ENCODE measurements at places on chromosomes 4 and X. TPM values are rescaled to one million over a fixed set of nuclear protein-coding genes. Genes with fewer than 3 reads are reported as not detected.

- peak; percentile 45 for DNase-seq
These were observed 84.0 kb downstream of the WWC2 start for GRCh38 chr4:183182873-183183725.

- no peak for DNase-seq
These were observed 2.2 kb downstream of the MID2 start for GRCh38 chrX:107827852-107828251.

PNCK gene
- polyA plus RNA-seq = 8.4 TPM

GRCh38 chr4:172793565-172794306, 374.9 kb upstream of the GALNT7 start:
- no peak for DNase-seq

GRCh38 chr4:2954358-2955185, 8.6 kb downstream of the NOP14 start:
- no peak for DNase-seq

- no peak for DNase-seq
These were observed 51.5 kb upstream of the SLC4A4 start for GRCh38 chr4:71287305-71287704.

FGFBP2 gene
- 0.30 TPM for polyA plus RNA-seq

DNA sequence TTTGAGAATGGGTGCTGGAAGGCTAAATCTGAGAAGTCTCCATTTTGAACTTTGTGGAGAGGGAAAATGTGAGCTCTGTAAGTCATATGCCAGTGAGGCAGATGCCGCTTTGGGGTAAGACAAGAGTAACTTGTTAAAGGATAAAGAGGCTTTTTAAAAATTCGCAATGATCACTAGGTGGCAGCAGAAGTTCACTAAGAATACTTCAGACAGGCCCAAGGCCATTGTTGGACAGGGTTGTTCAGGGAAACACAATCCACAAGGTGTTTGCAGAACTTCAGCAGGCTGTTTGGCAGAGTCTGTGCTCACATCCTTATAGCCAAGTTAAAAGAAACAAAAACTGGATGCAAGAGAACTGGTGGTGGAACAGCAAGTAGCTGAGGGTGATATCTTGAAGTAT, 13.7 kb upstream of the PIGA start:
- peak; percentile 46 for DNase-seq

- no peak for DNase-seq
These were observed 104.6 kb downstream of the TMEM144 start for GRCh38 chr4:158314756-158315487.

- DNase-seq = no peak
These were observed 924 bp upstream of the IRAK1 start for GRCh38 chrX:154020536-154021115.

CASP3 gene
- polyA plus RNA-seq = 32.2 TPM

DNA sequence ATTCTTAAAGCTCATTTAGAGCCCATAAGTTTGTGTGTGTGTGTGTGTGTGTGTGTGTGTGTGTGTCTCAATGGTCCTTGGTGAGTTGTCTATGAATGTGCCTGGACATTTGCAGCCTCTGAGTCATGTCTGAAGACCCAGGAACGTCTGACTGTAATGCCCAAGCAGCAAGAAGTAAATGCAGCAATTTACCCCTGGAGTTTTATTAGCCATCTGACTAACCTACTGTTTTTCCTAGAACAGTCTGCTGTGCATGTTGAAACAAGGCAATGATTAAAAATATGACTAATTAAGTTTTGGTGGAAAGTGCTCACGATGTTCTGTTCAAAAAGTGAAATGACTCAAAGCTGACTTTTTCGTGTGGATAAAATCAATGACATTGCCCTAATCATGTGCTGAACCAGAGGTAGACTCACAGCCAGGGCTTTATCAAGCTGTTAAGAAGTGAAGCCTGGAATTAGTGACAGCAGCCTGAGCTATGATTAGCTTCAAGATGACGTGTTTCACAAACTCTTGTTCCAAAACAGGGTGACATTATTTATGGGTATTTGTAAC, 201.6 kb downstream of the CPE start:
- no peak for DNase-seq

DNA sequence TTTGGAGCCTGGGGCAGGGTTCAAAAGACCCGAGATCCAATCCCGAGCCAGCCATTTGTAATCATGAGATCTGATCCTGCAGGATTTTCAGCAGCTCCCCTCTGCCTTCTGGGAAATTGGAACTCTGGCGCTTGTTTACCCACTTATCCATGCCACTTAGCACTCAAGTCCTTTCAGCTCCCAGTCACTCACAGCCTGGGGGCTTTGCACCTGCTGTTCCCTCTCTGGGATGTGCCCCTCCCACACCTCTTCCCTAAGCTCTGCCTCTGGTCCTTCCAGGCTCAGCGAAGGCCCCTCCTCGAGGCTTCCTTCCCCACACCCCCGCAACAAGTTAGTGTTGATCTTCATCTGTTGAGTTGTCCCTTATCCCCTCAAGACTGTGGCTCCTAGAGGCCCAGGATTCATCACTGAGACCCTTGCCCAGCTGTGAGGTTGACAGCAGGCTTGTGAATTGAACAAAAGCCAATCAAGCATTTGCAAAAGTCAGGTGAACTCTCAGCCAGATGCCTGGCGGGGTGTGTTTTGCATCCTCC, 99.1 kb upstream of the AFAP1 start:
- no peak for DNase-seq

GRCh38 chrX:5965406-5965805, 263.3 kb downstream of the NLGN4X start:
- DNase-seq = no peak

DNA sequence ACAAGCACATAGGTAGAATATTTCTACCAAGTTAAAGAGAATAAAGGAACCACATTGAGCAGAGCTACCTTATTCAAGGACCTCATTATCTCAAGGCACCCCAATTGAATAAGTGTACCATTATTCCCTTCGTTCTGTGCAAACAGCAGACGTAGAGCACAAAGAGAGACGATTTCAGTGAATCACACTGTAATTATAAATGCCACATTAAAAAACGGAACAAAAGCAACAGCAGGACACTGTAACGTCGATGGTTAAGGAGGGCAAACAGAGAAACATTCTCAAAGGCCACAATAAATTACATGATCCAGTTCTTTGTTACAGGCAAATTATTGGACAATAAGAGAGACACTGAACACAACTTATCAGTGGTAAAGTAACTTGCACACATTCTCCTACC, 644.1 kb upstream of the TENM3 start:
- no peak for DNase-seq

ADGRG2 gene
- polyA plus RNA-seq = 20.1 TPM

BMP15 gene
- not detected for polyA plus RNA-seq

GRCh38 chr4:8577046-8577445, 3.1 kb upstream of the GPR78 start:
- no peak for DNase-seq

PNMA6A gene
- polyA plus RNA-seq = 9.3 TPM

GRCh38 chr4:86961116-86961515, 26.3 kb downstream of the AFF1 start:
- DNase-seq = no peak

DNA sequence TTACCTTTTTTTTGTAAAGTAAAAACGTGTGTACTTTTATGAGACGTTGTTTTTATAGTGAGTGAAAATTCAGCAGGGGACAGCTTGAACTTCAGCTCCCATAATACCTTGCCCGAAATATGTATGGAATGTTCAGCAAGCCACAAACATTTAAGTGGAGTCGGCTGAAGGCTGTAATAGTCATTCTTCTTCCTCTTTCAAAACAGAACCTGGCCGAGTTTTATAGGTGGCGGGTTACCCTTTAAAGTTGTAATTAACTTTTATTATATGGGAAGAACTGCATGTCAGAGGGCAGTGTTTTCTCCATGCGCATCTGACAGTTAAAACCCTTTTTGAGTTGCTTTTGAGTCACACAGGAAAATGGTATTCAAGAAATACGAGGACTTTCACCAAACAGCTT, 50.7 kb downstream of the CLDN34 start:
- DNase-seq = no peak

DNA sequence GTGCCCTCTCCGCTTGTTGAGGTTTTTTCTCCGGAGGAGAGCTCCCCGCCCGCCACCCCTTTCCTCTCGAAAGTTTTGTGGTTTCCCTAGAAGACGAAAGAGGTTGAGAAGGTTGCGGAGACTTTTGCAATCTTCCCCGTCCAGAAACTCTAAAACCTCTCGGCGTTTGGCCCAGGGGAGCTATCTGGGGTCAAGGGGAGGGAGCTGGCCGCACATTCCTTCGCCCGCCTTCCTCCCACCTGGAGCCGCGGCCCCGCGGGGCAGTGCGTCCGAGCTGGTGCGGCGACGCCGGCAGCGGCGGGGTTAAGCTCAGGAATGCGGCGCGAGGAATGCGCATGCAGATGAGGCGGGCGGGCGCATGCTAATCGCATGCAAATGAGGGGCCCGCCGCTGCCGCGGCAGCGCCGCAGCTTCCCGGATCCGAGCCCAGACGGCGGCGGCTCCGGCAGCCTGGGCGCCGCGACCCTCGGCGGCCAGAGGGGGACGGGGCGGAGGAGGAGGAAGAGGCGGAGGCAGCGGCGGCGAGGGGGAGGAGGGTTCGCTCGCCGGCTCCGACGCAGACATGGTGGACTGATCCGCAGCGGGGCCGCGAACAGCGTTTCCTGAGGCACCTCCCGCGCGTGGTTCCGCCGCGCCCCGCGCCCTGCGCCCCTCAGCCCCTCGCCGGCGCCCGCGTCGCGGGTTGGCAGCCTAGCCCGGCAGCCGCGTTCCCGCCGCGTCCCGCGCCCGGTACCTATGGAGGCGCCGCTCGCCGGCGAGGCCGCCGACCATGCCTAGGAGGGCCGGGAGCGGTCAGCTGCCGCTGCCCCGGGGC, at the start of gene WWC2:
TSS of gene WWC2 (plus strand) at position 535 of the 814 bp plus-strand sequence. CDS start at position 770, 235 bp downstream.
- DNase-seq = peak; percentile 90

GRCh38 chrX:118603981-118604380, 108.4 kb downstream of the DOCK11 start:
- no peak for DNase-seq

TCP11X2 gene
- polyA plus RNA-seq = 1.5 TPM

- DNase-seq = no peak
These were observed 581.4 kb upstream of the AADAT start for GRCh38 chr4:170671171-170671570.

- DNase-seq = no peak
These were observed 343.8 kb downstream of the GBA3 start for GRCh38 chr4:23036503-23036902.

DNA sequence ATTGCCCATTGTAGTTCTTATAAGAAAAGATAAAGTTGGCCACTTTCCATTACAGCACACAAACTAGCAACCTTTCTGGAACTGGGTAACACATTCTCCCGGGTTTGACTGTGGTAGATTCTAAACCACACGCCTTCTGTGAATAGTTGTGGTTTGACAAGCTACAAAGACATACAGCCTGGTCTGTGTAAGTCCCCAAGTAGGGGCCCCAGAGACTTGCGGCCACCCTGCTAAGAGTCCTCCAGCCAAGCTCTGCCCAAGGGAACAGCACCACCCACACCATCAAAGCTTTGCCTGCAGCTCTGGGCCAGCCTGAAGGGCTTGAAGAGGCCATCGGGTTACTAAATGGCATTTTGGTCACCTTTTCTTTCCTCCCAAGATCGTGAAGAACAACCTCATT, 203.4 kb downstream of the MAML3 start:
- no peak for DNase-seq

GRCh38 chr4:123206016-123206415, 190.6 kb upstream of the SPRY1 start:
- no peak for DNase-seq

DNA sequence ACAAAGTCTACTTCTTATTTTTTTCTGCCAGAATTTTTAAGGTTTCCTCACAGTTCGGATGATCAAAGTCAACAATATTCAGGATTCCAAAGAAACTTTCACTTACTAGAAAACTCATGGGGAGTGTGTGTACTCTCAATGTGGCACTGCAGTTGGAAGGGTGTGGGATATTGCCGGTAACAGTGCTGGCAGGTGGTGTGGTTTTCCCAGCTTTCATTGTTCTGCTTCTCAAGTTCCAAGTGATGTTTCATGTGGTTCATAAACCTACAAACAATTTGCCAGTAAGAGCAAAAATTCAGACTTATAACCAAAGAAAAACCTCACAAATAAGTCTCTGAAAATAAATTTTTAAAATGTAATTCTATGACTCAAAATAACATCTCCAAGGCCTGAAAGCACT, 39.8 kb downstream of the ZNF280C start:
- no peak for DNase-seq

SLC26A1 gene
- 15.9 TPM for polyA plus RNA-seq

GRCh38 chr4:14293582-14293981, 666.1 kb upstream of the BOD1L1 start:
- DNase-seq = no peak

DNA sequence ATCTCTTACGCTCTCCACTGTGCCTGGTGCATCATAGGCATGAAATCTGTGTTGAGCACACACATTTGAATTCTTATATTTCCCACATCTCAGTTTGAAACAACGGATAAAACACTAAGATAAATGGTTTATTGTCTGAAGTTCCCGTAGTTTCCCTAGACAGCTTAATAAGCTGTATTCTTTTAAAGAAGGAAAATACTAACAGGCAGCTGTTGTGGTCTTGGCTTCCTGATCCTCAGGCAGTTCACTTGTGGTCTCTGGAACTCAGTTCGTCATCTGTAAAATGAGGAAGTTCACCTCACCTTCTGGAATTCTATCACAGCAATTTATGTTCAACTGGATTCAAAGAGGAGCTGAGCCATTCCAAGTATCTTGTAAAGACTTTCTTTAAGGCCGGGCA, 1805.6 kb upstream of the TENM3 start:
- no peak for DNase-seq

FGD1 gene
- 19.8 TPM for polyA plus RNA-seq

TEX13B gene
- not detected for polyA plus RNA-seq

DNA sequence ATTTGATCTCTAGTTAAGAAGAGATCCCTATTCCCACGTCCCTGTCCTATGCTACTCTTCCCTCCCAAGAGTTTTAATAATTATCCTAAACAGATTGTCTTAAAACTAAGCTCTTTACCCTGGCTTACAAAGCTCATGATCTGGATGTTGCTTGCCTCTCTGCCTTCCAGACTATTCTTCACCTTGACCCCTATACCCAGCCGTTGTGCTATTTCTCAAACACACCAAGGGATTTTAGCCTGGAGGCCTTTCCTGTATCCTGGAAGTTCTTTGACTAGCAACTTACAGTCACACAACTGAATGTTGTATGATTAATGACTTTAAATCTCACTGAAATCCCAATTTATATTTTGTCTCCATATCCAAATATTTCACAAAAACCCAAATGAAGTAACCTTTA, 314.9 kb downstream of the ADGRL3 start:
- DNase-seq = no peak

DNA sequence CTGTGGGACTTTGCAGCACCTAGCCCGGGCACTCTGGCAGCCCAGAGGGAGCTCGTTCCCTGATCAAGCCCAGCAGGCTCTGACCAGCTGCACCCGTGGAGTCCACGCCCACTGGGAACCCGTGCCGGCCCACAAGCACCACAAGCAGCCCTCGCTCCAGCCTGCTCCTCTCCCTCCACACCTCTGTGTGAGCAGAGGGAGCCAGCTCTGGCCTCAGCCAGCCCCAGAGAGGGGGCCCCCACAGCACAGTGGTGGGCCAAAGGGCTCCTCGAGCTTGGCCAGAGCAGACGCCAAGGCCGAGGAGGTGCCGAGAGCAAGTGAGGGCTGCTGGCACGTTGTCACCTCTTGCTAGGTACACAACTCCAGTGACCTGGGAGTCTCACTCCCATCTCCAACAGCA, 5.1 kb upstream of the UGT2A1 start:
- no peak for DNase-seq
